Heart right ventricle (tissue), 16 donors: ENCODE measurements at places on chromosomes 5 and 9. TPM values are rescaled to one million over a fixed set of nuclear protein-coding genes. Genes with fewer than 3 reads are reported as not detected.

Gene SLC22A4
- total RNA-seq, result 2.0 TPM

Gene IFNB1
- not detected for total RNA-seq

Gene PCDHB5
- total RNA-seq, result 4.7 TPM

Gene TMC1
- total RNA-seq, result not detected

Gene BTNL8
- total RNA-seq, result not detected

Gene NAIP
- 3.9 TPM for total RNA-seq

Gene PHF19
- 11.3 TPM for total RNA-seq

Gene ITK
- total RNA-seq, result 1.1 TPM

Gene MYOZ3
- 6.2 TPM for total RNA-seq

Gene TTC23L
- 0.66 TPM for total RNA-seq

Gene ANKRD18B
- total RNA-seq, result not detected

Gene GMCL2
- total RNA-seq, result not detected

DNA sequence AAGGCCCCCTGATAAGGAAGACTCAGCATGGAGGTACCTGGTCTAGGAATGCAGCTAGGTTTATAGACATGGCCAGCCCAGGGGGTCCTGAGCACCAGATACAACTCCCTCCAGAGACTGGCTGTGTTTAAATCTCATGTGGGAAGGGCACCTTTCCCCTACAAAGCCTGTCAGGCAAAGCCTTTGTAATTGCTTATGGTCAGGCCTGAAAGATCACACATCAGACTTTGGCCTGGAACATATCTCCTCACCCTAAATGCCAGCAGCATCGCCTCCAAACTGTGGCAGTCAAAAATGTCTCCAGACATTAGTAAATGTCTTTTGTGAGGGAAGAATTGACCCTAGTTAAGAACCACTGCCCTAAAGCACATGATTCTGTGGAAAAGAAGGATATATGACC lies 51.6 kb upstream of the MACIR start:
- no peak for DNase-seq
- H3K4me3 ChIP-seq, result no peak overlapping the region
- H3K36me3 ChIP-seq, result peaks cover 16% of the 10 kb centered on the region
- no peaks in the 10 kb centered on the region for H3K27me3 ChIP-seq
- H3K4me1 ChIP-seq, result peaks cover 5% of the 10 kb centered on the region

- no peak for DNase-seq
- H3K27me3 ChIP-seq, result no peaks in the 10 kb centered on the region
- H3K4me3 ChIP-seq, result no peak overlapping the region
- peaks cover 4% of the 10 kb centered on the region for H3K4me1 ChIP-seq
Observed at GRCh38 chr5:96789794-96790330, 17.9 kb downstream of the ERAP1 start.

DNA sequence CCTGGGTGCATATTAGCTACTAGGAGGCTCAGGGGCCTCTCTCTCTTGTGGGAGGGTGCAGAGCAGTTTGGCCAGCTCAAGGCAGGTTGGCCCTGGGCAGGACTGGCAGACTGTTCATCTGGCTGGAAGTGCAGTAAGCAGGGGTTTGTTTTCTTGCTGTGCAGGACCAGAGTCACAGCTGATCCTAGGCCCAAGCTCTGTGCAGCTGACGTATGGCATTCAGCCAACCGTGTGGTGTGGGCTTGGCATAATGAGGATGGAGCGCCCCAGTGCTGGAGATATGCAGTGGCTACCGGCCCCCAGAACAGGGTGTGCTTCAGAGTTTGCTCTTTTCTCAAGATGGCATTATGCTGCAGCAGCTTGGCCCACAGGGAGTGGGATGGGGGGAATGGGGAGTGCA lies 31.0 kb upstream of the PHF24 start:
- H3K36me3 ChIP-seq, result no peaks in the 10 kb centered on the region
- no peak for DNase-seq
- no peak overlapping the region for H3K27ac ChIP-seq

GRCh38 chr5:5320062-5320805 lies 102.2 kb upstream of the ICE1 start:
- H3K27me3 ChIP-seq, result no peaks in the 10 kb centered on the region
- no peak for DNase-seq
- H3K36me3 ChIP-seq, result no peaks in the 10 kb centered on the region
- no peak overlapping the region for H3K4me3 ChIP-seq
- no peak overlapping the region for H3K27ac ChIP-seq

DNA sequence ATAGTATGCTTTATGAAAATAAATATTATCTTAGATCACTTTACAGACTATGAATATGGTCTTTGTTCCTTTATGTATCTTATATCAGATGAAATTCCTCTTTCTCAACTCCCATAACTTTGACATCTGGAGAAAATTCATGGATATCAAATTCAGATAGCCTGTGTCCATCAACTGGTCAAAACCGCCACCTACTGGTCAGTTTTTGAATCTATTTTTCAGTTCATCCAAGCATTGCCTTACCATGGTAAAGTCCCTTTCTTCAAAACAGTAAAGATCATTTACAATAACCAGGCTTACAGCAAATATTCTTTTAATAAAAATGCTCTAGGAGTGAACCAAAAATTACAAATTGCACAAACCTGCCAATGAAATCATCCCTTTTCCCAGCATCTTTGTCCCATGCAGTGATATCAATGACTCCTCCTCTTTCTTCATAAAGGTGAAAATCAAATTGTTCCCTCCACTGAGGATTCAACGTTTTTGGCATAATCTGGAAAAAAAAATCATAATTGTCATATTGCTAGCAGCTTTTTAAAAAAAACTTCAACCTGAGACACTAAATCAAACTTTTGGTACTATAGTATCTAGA lies 290.5 kb downstream of the SLF1 start:
- H3K27ac ChIP-seq, result no peak overlapping the region
- H3K27me3 ChIP-seq, result no peaks in the 10 kb centered on the region
- no peak for DNase-seq
- no peaks in the 10 kb centered on the region for H3K4me1 ChIP-seq
- H3K36me3 ChIP-seq, result no peaks in the 10 kb centered on the region
- H3K4me3 ChIP-seq, result no peak overlapping the region

DNA sequence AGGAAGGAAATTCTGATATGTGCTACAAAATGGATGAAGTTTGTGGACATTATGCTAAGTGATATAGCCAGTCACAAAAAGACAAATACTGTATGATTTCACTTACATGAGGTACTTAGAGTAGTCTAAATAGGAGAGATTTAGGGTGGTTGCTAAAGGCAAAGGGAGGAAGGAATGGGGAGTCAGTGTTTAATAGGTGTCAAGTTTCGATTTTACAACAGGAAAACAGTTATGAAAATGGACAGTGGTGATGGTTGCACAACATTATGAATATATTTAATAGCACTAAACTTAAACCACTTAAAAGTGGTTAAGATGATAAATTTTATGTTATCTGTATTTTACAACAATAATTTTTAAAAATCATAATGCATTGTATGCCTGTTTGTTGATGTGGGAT lies 40.4 kb upstream of the ECM2 start:
- no peak overlapping the region for H3K27ac ChIP-seq
- no peaks in the 10 kb centered on the region for H3K4me1 ChIP-seq
- no peaks in the 10 kb centered on the region for H3K36me3 ChIP-seq
- no peaks in the 10 kb centered on the region for H3K27me3 ChIP-seq
- no peak for DNase-seq
- H3K4me3 ChIP-seq, result no peak overlapping the region

DNA sequence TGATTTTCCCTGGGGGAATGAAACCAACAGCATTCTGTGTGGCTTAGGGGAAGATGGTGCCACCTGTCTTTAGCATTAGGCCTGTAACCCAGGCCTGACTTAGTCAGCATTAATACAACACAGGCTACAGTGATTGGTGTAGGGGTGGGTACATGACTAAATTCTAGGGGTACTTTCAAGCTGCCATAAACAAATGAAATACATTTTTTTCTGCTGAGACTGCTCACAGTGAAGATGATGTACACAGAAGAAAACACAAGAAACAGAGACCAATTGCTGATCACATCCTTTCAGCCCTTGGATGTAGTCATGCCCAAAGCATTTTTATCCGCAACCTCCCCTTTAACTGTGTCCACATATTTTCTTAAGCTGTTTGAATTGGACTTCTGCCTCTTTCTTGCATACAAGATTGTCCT lies 527.2 kb downstream of the KCTD16 start:
- H3K36me3 ChIP-seq, result no peaks in the 10 kb centered on the region
- H3K4me1 ChIP-seq, result no peaks in the 10 kb centered on the region
- H3K27ac ChIP-seq, result no peak overlapping the region
- H3K27me3 ChIP-seq, result no peaks in the 10 kb centered on the region

DNA sequence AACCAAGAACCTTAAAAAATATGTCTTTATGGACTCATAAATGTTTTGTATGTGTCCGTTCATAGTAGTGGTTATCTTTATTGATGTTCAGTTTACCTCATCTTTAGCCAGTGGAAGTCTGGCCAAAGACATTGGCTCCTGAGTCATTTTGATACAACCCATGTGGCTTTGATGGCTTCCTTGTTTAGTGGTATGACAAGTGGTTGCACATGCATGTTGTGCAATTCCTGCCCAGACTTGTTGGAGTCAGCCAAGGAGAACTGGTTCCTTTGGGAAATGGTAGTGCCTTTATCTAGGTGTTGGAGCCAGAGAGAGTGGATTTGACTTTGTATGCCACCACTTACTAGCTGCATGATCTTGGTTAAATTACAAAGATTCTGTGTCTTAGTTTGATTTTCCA lies 94.3 kb downstream of the RPS23 start:
- no peak overlapping the region for H3K4me3 ChIP-seq
- no peak for DNase-seq
- no peaks in the 10 kb centered on the region for H3K27me3 ChIP-seq
- peaks cover 6% of the 10 kb centered on the region for H3K36me3 ChIP-seq
- H3K27ac ChIP-seq, result no peak overlapping the region

DNA sequence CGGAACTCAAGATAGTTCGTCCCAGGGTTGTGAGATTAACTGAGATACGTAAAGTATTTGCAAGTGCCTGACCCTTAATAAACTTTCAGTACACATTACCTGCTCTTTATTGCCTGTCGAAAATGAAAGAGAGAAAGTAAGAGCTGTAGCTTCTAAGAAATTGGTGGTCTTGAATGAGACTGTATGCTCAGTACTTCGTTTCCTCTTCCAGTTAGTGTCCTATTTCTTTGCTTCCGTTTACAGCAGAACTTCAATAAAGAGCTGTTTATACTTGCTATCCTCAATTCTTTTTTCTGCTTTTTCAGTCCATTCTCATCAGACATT lies 534 bp downstream of the SRFBP1 start:
- H3K4me1 ChIP-seq, result peaks cover 15% of the 10 kb centered on the region
- DNase-seq, result no peak
- H3K27ac ChIP-seq, result peak overlapping the region; percentile 88
- H3K4me3 ChIP-seq, result peak overlapping the region; percentile 77
- peaks cover 10% of the 10 kb centered on the region for H3K27me3 ChIP-seq

GRCh38 chr5:147887930-147888329 lies 9.4 kb downstream of the SCGB3A2 start:
- no peaks in the 10 kb centered on the region for H3K27me3 ChIP-seq
- no peaks in the 10 kb centered on the region for H3K36me3 ChIP-seq
- H3K27ac ChIP-seq, result no peak overlapping the region

DNA sequence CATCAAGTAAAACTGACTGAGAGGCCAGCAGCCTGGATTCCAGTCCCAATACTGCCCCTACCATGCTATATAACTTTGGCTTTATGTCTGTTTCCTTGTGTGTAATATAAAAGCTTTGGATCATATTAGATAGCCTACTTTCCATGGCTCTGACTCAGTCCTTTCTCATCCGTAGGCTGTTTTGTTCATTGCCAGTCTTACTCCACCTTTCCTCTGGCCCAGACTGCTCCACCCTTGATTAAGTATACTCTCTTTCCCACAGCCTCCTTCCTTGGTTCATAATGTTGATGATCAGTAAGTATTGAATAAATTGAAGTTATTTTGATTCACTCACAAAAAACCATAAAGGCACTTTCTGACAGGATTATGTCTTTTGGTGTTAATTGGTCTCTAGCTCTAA lies 1.5 kb upstream of the MRPS30 start:
- no peaks in the 10 kb centered on the region for H3K36me3 ChIP-seq
- peaks cover 22% of the 10 kb centered on the region for H3K4me1 ChIP-seq
- no peak overlapping the region for H3K4me3 ChIP-seq
- H3K27ac ChIP-seq, result no peak overlapping the region

DNA sequence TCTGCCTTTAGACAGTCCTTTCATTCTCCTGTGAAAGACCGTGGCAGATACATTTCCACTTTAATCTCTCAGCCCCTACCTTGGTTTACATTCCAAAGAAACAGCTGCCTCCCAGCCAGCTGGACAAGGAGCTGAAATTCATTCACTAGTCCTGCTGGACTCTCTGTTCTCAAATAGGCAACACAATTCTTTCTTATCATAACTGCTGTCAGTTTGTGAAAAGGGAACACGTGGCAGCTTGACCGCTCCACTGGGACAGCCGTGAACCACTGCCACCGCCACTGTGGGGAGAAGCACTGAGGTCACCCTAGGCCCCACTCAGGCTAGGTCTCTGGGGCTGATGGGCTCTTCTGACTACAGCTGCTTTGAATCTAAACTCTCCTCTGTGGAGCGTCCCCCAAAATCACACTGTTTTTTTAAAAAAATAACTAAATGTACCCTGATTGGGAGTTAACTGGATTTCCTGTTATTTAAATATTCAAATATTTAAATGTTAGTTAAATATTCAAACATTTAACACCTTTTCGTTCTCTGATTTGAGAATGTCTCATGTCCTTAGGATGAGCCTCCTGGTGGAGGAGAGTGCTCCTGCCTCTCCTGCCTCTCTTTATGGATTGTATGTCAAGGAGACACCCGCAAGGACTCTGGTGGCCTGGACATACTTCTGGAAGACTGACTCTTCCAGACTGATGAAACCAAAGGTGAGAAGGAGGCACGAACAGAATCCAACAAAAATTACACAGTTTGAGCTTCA lies 120.1 kb downstream of the BOD1 start:
- H3K27me3 ChIP-seq, result no peaks in the 10 kb centered on the region
- H3K27ac ChIP-seq, result peak overlapping the region; percentile 39
- H3K4me1 ChIP-seq, result peaks cover 37% of the 10 kb centered on the region
- H3K4me3 ChIP-seq, result no peak overlapping the region

DNA sequence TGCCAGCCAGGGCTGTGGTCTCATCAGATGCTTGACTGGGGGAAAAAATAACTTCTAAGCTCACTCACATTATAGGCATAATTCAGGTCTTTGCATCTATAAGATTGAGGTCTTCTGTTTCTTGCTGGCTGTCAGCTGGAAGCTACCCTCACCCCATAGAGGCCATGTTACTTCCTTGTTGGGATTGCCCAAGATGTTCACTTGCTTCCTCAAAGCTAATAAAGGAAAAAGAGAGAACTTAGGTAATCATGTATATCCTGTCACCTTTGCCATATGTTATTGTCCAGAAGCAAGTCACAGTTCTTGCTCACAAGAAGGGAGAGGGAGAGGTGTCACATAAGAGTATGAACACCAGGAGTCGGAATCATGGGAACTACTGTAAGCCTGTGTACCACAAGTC lies 38.7 kb upstream of the ANKRD34B start:
- DNase-seq, result no peak
- no peak overlapping the region for H3K4me3 ChIP-seq
- H3K4me1 ChIP-seq, result no peaks in the 10 kb centered on the region
- no peaks in the 10 kb centered on the region for H3K27me3 ChIP-seq

GRCh38 chr9:111449705-111450104 lies 34.5 kb downstream of the ECPAS start:
- DNase-seq, result no peak
- H3K4me1 ChIP-seq, result peaks cover 35% of the 10 kb centered on the region
- no peak overlapping the region for H3K4me3 ChIP-seq
- no peaks in the 10 kb centered on the region for H3K36me3 ChIP-seq

GRCh38 chr5:125261505-125262250 lies 515.2 kb upstream of the ZNF608 start:
- H3K4me3 ChIP-seq, result no peak overlapping the region
- no peak overlapping the region for H3K27ac ChIP-seq
- DNase-seq, result no peak
- no peaks in the 10 kb centered on the region for H3K27me3 ChIP-seq
- no peaks in the 10 kb centered on the region for H3K36me3 ChIP-seq
- no peaks in the 10 kb centered on the region for H3K4me1 ChIP-seq

- no peaks in the 10 kb centered on the region for H3K27me3 ChIP-seq
- no peak for DNase-seq
- no peak overlapping the region for H3K27ac ChIP-seq
Observed at GRCh38 chr5:2017540-2018389, 135.0 kb upstream of the IRX4 start.
